Trophoblast cell (in vitro differentiated cells and primary cell): ENCODE measurements at places on chromosomes 3 and 15.

- peak overlapping the region; percentile 92 for H3K27ac ChIP-seq
- DNase-seq, result peak; percentile 97
- H3K36me3 ChIP-seq, result no peaks in the 10 kb centered on the region
- no peak overlapping the region for H3K4me3 ChIP-seq
- H3K4me1 ChIP-seq, result peaks cover 36% of the 10 kb centered on the region
These were observed 26.6 kb downstream of the SLC28A1 start for GRCh38 chr15:84910928-84911623.

- no peak overlapping the region for H3K4me3 ChIP-seq
- H3K27me3 ChIP-seq, result no peaks in the 10 kb centered on the region
- no peak overlapping the region for H3K27ac ChIP-seq
- no peaks in the 10 kb centered on the region for H3K36me3 ChIP-seq
- DNase-seq, result no peak
These were observed 228.8 kb upstream of the BHLHE40 start for GRCh38 chr3:4750306-4750968.

- H3K4me3 ChIP-seq, result no peak overlapping the region
- H3K36me3 ChIP-seq, result no peaks in the 10 kb centered on the region
- no peaks in the 10 kb centered on the region for H3K27me3 ChIP-seq
- no peak for DNase-seq
- H3K27ac ChIP-seq, result no peak overlapping the region
These were observed 36.8 kb upstream of the VGLL4 start for GRCh38 chr3:11680509-11680908.

- no peaks in the 10 kb centered on the region for H3K27me3 ChIP-seq
- H3K4me3 ChIP-seq, result no peak overlapping the region
- no peaks in the 10 kb centered on the region for H3K4me1 ChIP-seq
- H3K36me3 ChIP-seq, result no peaks in the 10 kb centered on the region
These were observed 91.3 kb upstream of the SLC4A7 start for GRCh38 chr3:27575499-27575898.

DNA sequence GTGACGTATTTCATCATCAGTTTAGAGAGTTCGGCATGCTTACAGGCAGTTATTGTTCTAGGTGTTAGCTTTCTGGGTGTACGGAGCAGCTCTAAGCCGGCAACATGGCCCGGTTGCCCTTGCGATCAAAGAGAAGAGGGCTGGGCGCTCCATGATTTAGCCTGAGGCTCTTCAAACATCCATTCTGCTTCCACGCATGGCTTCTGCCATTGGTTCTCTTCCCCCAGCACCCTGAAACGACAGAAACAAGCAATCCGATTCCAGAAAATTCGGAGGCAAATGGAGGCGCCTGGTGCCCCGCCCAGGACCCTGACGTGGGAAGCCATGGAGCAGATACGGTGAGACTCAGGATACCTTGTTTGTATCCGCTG lies 574 bp downstream of the NGRN start:
- peaks cover 7% of the 10 kb centered on the region for H3K4me1 ChIP-seq
- DNase-seq, result peak; percentile 14
- peaks cover 13% of the 10 kb centered on the region for H3K36me3 ChIP-seq
- peak overlapping the region; percentile 73 for H3K4me3 ChIP-seq
